ENCODE measurements at places on chromosomes 2 and 18. TPM values are rescaled to one million over a fixed set of nuclear protein-coding genes. Genes with fewer than 3 reads are reported as not detected.
A peak's percentile ranks its signal among the peaks of the same experiment; 100 is the strongest.

Gene SLC4A1AP
- total RNA-seq: 22.0 TPM

Gene ATG16L1
- 106 TPM for total RNA-seq

Gene UCN
- 2.4 TPM for total RNA-seq

Gene CPS1
- 1.3 TPM for total RNA-seq

Gene LOXHD1
- total RNA-seq: 0.11 TPM

Gene LRRTM4
- not detected for total RNA-seq

Gene DSG1
- not detected for total RNA-seq

Gene CD8B
- 22.7 TPM for total RNA-seq

GRCh38 chr2:99259465-99259864 lies 4.0 kb upstream of the LYG2 start:
- no peak for DNase-seq

DNA sequence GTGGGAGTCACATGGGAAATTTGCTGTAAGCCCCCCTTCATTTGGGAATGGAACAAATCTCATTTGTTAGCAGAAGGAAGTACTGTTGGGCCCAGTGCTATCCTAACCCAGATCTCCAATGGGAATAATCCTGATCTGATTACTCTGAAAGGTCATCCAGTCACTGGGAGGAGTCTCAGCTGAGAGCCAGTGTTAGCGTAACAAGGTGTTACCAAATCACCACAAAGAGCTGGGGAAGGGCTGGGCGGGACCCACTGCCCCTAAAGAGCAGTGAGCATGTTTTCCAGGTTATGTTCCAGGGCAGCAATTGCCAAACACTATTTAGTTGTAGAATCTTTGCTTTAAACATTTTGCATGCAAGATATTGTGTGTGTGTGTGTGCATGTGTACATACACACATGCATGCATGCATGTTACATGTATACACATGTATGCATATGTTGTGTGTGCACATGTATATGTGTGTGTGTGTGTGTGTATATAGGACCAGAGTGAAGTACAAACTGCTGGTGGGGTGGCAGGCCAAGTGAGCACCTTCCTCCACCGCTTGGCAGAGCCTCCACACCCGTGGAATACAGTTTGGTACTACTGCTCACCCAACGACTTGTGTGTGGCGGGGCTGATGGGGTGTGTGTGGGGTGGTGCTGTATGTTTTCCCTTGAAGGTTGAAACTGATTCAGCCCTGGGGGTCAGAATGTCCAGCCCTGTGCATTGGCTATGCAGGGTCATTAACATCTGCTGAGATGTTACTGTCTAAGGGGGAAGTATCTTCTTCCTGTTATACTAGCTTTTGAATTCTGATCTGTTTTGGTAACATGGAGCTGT lies 15.2 kb downstream of the INPP5D start:
- DNase-seq: peak; percentile 16

DNA sequence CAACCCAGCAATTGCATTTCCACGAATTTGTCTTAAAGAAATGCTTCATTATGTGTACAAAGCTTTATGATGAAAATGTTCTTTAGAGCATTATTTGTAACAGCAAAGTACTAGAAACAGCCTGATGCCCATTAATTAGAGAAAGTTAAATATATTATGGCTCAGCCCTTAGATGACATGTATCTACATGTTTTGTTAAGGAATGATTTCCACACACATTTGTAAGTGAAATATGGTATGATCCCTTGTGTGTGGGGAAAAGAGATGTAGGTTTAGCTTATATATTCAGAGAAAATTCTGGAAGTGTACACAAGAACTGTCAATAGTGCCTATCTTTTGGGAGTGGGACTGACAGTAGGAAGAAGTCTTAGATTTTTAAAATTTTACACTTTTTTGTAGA lies 3.8 kb upstream of the PTPN4 start:
- DNase-seq: no peak

- DNase-seq: no peak
Measured at GRCh38 chr2:235677276-235677788, 183.5 kb downstream of the AGAP1 start.

GRCh38 chr2:129460299-129461198 lies 518.9 kb upstream of the RAB6C start:
- DNase-seq: no peak

- peak; percentile 30 for DNase-seq
Measured at GRCh38 chr2:7672027-7672684, 754.9 kb downstream of the RNF144A start.

DNA sequence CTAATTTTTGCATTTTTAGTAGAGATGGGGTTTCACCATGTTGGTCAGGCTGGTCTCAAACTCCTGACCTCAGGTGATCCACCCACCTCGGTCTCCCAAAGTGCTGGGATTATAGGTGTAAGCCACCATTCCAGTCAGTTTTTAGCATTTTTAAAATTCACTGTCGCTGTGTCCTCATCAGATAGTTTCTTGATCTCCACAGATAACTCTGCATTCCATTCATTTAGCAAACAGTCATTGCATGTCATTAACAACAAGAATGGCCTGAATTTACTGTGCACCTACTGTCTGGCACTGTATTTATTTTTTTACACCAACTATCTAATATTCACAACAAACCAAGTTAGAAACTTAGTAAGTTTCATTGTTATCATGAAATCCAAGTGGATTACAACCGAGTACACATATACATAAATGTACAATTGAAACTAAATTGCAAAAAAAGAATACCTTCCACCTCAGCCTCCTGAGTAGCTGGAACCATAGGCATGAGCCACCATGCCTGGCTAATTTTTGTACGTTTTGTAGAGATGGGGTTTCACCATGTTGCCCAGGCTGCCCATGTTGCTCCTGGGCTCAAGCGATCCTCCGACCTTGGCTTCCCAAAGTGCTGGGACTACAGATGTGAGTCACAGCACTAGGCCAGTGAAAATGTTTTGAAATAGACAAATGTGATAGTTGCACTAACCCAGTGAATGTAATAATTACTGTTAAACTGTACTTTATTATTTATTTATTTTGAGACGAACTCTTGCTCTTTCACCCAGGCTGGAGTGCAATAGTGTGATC lies 4.3 kb downstream of the MCEE start:
- no peak for DNase-seq

DNA sequence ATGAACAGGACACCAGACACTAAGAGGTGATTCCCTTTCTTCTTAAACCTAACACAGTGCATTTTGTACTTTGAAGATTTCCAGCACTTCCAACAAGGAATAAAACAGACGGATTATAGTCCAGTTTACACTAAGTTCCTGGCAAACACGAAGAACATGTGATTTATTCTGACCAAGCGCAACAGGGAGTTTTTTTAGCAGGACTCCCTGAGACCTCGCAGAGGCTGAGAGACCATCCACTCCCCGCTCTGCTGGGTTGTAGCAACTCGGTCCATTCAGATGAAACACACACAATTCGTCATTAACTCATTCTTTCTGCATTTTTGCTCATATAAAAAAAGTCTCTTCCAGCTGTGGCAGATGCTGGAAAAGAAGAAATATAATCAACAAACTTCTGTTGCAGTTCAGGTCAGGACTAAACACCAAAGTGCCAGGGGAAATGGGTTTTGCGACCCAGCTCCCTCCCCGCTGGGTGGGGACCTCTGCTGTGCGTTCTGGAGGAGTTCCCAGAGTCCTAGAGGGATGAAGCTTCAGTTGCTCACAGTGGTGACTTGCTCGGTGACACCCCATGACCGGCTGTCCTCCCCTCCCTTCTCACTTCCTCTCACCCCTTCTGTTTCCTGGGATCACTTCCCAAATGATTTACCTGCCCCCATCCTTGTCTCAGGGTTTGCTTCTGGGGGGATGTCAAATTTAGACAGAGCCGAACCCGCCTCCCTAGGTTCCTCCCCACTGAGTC lies 52.5 kb downstream of the KCNF1 start:
- no peak for DNase-seq

- DNase-seq: no peak
Measured at GRCh38 chr2:65818873-65819451, 386.6 kb upstream of the SPRED2 start.

GRCh38 chr18:37669991-37670534 lies 104.5 kb upstream of the CELF4 start:
- no peak for DNase-seq

DNA sequence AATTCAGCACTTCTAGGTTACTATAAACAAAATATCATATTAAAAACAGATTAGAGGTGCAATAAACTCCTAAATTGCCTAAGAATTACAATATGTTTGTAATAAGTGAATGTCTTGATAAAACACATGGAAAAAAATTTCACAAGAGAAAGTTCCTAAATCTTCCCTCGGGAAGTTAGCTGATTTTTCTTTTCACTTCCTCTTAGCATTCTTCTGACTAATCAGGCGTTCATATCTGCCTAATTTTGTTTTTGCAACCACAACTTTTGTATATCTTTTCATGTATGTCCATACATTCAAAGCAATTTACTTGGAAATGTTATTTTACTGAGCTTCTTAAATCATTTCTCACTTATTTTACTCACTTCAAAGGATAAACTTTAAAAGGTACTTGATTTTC lies 88.5 kb downstream of the RTTN start:
- DNase-seq: no peak

DNA sequence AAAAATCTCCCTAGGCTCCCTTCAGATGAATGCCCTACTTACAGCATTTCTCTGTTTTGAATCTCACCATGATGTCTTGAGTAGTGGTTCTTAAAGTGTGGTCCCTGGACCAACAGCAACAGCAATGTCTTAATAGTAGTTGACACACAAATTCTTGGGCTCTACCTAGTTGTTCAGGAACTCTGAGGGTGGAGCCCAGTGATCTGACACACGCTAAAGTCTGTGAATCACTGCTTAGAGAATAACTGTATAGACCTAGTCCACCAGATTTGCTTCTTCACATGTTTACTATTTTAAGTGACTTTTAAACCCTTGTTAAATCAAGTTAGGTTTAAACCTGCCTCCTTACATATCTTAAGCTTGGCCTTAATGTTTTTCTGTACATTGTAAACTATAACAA lies 47.6 kb upstream of the ARHGAP15 start:
- DNase-seq: no peak

GRCh38 chr2:166984797-166985196 lies 96.5 kb downstream of the XIRP2 start:
- no peak for DNase-seq

GRCh38 chr2:128997166-128997866 lies 678.6 kb upstream of the HS6ST1 start:
- no peak for DNase-seq

GRCh38 chr18:4358618-4359017 lies 96.5 kb downstream of the DLGAP1 start:
- no peak for DNase-seq

- no peak for DNase-seq
Measured at GRCh38 chr18:9782073-9782857, 74.2 kb downstream of the RAB31 start.

DNA sequence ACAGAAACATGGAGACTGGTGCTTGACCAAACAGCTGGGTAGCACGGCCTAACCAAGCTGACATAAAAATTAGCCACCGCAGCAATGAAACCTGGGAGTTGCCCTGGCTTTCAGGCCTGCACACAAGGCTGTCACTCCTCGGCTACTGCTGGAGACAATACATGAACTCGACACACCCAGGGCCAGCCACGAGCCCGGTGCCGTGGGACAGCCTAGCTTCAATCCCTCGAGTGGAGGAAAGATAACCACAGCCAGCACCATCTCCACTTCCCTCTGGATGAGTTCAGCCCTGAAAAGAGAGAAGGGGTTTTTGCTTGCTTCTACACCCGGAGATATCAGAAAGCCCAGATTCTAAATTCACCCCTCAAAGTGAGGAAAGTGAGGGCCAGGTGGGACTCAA lies 78.0 kb downstream of the BCL2L11 start:
- no peak for DNase-seq

DNA sequence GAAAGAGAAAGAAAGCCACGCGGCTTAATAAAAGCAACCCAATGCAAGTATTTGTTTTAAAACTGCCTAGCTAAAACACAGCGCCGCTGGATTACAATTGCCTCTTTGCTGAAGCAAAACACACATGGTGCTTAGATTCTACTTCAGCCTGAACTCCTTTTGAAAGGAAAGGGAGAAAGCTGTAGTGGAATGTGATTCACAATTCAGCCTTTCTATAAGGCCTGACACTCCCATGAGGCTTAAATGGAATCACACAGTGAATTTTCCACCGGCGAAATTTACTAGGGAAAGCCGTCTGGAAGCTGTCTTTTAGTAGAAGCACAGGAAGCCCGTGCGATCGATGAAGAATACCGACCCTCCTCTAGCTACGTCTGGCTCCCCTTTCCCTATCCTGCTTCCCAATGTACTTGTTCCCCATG lies 348.0 kb downstream of the DLGAP1 start:
- DNase-seq: no peak

DNA sequence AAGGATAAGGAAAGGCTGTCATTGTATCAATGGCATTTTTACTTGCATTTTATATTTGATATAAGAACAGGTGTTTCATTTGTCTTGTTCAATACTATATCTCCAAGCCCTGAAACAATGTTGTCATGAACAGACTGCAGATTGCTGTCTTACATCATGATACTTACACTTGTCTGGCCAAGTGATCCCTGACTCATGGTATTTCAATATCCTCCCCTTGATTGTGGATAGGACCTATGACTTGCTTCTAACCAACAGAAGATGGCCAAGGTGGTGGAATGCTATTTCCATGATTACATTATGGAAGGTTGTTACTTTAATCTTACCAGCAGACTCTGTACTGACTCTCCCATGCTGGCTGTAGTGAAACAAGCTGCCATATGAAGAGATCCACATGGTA lies 471.1 kb downstream of the CCDC85A start:
- DNase-seq: no peak

- no peak for DNase-seq
Measured at GRCh38 chr18:36895606-36896005, 66.7 kb downstream of the KIAA1328 start.

GRCh38 chr2:140128909-140129308 lies 1348.7 kb upstream of the NXPH2 start:
- no peak for DNase-seq

DNA sequence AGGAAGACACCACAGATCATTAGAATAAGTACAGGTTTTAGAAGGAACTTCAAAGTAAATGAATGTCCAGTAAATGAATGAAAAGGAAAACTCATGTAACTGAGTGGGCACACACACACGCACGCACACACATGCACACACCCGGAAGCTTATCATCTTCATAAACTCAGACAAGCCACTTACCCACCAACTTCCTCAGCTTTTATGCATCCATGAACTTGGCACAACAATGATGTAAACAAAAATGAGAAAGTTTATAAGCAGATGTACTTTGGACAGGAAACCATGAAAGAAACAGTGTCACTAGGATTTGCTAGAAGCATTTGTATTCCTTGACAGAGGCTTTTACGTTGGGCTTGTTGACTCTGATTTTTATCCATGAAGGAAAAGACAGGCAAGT lies 23.2 kb downstream of the RNF152 start:
- no peak for DNase-seq

- peak; percentile 89 for DNase-seq
Measured at GRCh38 chr2:85602476-85603234, at the start of gene TMEM150A. TSS of gene TMEM150A (minus strand) at chr2:85602698. CDS start at chr2:85601948, 750 bp downstream.

DNA sequence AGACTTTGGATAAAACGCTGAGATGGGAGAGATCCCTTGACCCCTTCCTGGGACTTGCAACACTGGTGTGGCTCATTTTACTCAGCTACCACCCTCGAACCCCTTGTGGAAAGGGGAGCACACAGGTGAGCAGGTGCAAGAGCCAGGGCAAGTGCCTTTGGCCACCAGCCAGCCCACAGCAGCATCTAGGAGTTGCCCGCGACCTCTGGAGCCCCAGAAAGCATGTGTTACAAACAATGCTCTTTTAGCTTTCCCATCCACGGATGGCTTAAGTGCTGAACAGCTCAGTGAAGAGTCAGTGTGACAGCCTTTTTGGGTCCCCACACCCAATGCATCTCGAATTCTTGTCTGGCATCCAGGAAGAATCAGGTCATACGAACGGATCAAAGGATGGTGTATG lies 197.8 kb downstream of the MEMO1 start:
- no peak for DNase-seq

GRCh38 chr18:7197854-7198253 lies 33.0 kb upstream of the LRRC30 start:
- no peak for DNase-seq
